ENCODE measurements at places on chromosomes 3 and 15.

GRCh38 chr3:187963677-187964385 is 190.1 kb upstream of the LPP start:
- no peak for DNase-seq

- no peak for DNase-seq
Measured at GRCh38 chr15:85625856-85626255, 168.9 kb downstream of the KLHL25 start.

DNA sequence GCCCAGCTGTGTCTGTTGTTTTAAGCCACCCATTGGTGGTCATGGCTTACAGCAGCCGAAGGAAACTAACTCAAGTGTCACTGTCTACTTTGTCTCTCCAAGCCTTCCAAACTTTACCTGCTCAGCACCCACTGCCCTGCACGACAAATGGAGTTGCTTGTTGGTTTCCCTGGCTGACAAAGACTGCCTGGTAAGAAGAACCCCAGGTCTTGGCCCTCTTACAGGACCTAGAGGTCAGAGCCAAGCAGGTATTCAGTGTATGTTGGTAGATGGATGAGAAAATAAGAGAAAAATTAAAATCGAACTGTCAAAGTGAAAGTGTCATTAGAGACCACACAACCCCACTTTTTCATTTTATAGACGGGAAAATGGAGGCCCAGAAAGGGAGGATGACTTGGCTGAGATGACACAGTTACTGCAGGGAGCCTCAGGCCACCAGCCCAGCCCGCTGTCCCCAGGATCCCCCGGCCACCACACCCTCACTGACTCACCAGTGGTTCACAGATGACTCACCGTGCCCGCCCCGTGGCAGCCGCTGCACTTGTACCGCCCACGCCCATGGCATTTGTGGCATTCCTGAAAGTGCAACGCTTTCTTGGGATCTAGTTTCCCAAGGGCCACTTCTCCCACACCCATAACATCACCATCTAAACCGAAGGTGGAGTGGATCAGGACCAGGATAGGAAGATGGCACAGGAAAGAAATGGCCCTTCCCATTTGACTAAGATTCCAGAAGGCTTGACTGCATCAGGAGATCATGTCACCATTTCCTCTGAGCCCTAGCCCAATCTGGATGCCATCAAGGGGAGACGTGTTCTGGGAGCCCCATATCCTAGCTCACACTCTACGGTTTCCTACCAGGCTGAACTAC is 15.2 kb downstream of the SSUH2 start:
- peak; percentile 86 for DNase-seq

GRCh38 chr3:105359098-105359762 is 7.5 kb upstream of the ALCAM start:
- peak; percentile 9 for DNase-seq

GRCh38 chr3:156535162-156535627 is 19.7 kb downstream of the SSR3 start:
- peak; percentile 73 for DNase-seq

DNA sequence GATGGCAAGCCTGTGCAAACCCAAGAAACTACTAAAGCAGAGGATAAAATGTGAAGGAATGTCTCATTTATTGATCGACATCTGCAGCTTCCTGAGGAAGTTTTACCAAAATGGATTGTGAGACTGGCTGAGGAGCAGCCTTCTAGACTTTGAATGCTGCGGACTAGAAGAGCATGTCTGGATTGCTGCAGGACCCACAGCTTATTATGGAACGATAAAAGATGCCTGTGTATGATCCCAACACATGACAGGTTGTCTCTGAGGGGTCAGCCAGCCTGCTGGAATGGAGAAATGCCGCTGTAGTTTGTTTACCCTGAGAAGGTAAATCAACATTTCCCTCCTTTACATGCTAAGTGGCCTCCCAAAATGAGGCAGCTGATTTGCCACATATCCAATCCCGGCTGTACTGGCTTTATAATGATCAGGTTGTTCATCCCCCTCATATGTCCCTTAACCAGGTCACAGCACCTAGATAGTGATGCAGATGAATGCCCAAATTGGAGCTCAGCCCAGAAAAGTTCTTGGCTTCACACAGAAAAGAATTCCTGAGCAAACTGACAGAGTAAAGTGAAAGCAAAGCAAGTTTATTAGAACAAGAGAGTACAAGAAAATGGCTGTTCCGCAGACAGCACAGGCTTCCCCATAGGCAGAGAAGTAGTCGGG is 63.9 kb downstream of the IL12A start:
- DNase-seq, result no peak

DNA sequence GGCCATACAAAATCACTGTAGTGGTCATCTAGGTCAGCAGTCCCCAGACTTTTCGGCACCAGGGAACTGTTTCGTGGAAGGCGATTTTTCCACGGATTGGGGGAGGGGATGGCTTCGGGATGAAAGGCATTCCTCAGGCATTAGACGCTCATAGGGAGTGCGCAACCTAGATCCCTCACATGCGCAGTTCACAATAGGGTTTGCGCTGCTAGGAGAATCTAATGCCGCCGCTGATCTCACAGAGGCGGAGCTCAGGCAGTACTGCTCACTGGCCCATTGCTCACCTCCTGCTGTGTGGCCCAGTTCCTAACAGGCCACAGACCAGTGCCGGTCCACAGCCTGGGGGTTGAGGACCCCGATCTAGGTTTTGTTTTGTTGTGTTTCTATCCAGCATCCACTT is 200.1 kb downstream of the SLC9A9 start:
- no peak for DNase-seq

DNA sequence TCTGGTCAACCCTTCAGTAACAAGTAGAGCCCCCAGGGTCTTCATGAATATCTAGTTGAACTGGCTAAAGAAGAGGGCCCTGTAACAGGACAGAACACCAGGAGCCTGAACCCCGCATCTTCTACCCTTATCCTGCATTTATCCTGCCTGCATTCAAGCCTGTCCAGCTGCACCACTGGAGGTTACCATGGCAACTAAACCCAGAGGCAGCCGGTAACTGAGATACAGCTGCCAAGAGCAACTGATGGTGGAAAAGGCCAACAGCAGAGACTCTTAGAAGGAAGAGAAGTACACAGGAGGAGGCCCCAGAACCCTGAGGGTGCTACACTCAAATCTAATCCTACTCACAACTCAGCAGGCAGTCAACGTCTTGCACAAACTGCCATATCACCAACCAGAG is 3.7 kb upstream of the PRKAR2A start:
- no peak for DNase-seq

- no peak for DNase-seq
Measured at GRCh38 chr3:195107593-195107992, 163.4 kb downstream of the XXYLT1 start.

- DNase-seq, result no peak
Measured at GRCh38 chr3:183775781-183776180, 49.6 kb downstream of the MAP6D1 start.

DNA sequence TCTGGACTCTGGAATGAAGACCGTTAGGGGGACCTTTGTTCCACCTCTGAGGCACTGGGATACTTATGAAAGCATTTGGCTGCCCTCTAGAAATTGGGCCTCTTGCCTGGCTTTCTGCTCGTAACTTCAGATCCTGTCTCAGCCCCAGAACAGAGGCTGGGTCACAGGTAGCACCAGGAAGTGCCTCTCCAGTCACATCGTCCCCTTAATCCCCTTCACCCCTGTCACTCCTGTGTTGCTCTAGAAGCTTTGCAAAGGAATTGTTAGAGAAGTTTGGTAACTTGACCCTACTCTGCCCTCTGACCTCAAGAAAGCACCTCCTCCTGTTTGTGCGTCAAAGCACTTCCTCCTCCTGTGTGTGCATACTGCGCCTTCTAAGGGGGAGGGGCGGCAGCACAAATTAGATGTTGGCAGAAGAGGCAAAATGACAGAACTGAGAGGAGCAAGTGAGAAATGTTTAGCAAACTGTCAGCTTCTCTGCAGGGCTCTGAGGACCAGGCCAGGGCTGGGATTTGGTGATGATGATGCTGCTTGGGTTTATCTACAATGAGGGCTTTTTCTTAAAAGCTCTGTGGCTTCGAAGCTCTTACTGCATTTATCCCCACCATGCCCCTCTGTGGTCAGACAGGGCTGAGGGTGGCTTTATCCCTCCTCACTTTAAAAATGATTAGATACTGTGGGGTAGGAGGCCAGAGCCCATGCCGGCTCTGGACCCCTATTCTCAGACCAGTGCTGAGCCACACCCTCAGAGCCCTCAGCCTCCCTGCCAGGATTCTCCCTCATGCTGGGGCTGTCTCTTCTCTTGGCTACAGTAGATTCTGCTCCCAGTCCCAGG is 76.2 kb downstream of the LARS2 start:
- DNase-seq, result no peak

GRCh38 chr15:69823223-69823907 is 274.4 kb downstream of the TLE3 start:
- DNase-seq, result peak; percentile 69

- DNase-seq, result no peak
Measured at GRCh38 chr3:71581457-71582035, 2.0 kb downstream of the FOXP1 start.

GRCh38 chr3:65669163-65669875 is 369.4 kb downstream of the MAGI1 start:
- DNase-seq, result no peak

- DNase-seq, result no peak
Measured at GRCh38 chr15:66630801-66631351, 65.1 kb upstream of the LCTL start.

DNA sequence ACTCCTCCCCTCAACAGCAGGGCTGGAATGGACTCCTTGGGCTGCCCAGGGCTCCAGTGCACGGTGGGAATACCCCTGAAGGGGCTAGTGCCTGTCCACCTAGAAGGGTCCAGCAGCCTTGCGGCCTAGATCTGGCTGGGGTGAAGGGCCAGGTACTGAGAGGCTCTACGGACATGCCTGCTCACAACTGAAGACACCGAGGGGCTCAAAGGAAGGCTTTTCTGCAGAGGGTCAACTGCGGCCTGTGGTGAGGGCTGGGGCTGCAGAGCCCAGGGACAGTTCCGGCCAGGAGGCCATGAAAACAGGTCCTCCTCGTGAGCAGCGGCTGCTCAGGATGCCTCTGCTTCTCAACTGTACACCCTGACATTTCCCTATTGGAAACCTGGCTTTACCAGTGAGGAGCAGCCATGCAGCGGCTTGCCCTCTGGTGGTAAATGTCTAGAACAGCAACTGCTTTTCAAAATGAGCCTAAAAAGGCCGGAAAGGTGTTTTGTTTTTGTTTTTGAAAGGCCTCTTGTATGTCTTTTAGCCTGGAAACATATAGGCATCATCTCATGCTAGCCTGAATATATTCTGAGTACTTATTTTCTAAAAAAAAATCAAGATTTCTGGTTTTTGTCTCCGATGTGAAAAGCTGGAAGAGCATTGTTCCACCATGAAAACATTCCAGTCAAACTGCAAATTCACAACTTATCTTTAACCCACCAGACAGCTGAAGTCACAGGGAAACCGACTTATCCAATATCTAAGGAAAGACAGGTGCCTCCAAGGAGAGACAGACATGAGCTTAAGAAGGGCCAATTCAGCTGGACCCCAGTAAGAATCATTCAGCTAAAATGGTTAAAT is 163.4 kb downstream of the KLF13 start:
- peak; percentile 78 for DNase-seq

DNA sequence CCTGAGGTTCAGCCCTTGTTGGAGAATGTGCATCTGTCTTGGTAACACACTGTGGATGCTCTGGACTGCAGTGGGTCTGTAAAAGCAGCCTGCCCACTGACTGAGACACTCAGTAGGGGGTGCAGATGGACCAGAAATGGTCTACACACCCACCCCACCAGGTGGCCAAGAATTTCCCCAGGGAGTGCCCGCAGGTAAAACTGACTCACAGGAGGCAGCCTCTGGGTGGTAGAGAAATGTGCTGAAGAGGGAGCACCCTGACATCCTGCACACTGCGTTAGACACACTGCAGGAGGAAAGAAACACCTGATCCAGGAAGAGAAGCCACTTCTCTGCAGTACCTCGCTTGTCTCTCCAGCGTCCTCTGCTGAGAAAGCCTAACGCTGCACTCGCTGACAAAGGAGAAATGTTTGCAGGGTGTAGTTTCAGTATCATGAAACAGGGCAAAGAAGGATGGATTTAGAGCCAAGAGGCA is 109.5 kb upstream of the ABHD17C start:
- DNase-seq, result peak; percentile 54

DNA sequence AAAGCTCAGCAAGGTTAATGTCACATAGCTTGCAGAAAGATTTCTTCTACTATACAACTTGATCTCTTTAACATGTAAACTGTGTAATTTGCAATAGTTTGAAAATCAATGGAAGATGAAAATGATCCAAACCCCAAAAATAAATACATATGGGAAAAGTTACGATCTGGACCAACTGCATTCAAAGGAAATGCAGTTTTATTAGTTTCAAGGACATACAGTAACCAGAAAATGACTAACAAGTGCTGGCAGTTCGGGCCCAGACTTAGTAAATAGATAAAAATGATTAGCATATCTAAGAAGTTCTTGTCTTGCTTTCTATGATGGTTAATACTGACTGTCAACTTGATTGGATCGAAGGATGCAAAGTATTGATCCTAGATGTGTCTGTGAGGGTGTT is 37.3 kb upstream of the LEKR1 start:
- no peak for DNase-seq

GRCh38 chr15:78129751-78130287 is 1.4 kb downstream of the CIB2 start:
- no peak for DNase-seq

DNA sequence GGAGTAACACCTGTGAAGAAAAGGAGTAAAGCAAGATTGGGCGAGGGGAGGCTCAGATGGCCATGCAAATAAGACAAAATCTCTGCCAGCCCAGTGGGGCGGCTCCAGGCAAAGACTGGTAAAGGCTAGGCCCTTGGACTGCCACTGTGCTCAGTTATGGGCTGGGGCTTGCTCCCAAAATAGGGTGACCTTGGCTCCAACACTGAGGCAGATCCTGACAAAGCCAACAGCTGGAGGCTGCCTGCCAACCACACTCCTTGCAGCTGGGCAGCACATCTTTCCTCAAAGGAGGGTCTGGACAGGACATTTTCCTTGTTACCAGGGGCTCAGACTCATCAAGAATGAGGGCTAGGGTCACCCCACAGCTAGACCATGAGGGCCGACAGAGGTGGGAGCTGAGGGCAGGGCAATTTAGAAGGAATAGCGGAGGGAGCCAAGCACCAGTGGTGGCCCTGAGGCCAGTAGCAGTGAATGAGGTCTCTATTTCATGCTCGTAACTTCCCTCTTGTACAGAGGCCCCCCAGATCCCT is 86.1 kb downstream of the CHRD start:
- DNase-seq, result no peak

DNA sequence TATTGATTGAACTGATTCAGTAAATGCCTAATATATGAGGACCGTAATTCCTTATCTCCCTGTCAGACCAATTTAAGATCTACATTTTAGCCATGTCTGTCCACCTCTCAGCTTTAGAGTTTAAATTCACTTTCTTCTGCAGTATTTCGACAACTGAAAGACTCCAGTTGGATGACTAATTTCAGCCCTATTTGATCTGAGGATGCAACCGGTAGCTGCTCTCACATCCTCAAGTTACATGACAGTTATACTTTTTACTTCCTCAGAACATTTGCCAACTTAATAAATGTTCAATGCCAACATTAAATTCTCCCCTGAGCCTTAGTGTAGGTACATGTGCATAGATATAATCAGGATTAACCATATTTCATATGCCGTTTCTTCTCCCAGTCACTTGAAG is 2.5 kb upstream of the HHLA2 start:
- DNase-seq, result no peak
